ENCODE measurements at places on chromosomes 13 and 19.

DNA sequence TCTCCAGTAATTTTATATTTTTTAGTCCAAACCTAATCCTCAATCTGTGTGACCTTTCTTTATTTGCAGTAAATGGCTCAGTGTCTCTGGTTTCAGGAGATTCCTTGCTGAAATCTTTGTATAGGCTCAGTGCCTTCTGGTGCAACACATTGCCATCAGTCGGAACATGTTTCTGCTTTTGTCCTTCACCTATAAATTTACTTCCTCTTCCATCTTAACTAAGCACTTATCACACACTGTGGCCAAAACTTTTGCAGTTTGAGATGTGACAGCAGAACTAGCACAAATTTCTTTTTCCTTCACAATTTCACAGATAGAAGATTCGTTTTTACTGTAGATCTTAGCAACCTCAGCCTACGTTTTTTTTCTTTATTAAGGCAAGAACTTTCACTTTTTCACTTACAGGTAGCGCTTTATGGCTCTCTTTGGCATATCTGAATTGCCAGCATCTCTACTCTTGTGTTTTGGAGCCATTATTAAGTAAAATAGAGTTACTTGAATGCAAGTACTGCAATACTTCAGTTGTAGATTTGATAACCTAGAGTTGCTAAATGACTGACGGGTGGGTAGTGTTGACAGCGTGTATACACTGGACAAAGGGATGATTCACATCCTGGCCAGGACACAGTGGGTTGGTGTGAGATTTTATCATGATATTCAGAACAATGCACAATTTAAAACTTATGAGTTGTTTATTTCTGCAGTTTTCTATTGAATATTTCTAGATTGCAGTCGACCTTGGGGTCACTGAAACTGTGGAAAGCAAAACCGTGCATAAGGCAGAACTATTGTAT lies 44.3 kb downstream of the NDFIP2 start:
- no peak for DNase-seq

- no peak for DNase-seq
These were observed 651.2 kb downstream of the SLITRK6 start for GRCh38 chr13:85148009-85148408.

DNA sequence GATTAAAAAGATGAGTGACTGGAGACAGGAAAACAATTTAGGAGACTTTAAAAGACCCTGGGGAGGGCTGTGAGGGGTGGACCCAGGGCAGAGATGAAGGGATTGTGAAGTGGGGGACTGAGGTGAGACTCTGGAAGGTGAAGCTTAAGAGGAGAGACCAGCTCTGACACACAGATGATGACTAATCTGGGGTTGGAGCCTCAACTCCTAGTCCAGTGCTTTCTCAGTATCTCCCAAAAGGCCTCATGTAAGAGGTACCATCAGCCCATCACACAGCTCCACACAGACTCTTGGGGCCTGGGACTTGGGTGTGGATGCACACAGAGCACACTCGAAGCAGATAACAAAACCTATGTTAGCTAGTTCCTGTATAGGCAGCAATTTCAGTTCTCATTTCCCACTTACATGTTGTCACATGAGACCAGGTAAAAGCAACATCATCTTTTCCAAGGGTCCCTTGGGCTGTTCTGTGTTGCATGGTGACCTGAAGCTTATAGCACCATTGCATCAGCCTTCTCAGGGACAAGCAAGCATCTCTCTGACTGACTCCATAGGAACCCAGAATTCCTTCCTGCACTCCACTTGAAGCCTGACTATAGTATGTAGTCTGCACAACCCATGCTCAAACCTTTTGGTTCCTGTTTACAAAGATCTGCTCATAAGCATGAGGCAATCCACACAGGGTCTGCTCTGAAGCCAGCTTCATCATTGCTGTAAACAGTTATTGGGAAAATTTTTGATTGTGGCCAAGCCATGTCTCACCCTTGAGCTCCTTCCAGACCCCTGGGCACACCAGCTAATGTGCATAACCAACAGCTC lies 88.6 kb upstream of the MYCBP2 start:
- no peak for DNase-seq

GRCh38 chr13:83819156-83819555 lies 63.1 kb downstream of the SLITRK1 start:
- DNase-seq = no peak

GRCh38 chr13:38618881-38619280 lies 68.0 kb upstream of the FREM2 start:
- no peak for DNase-seq

Measured in CD4-positive, alpha-beta T cell treated with Interleukin-17A for 1 hour (primary cell).